ENCODE measurements at places on chromosomes 1 and 21.

GRCh38 chr1:186308264-186309060, 66.6 kb downstream of the TPR start:
- no peak for DNase-seq

GRCh38 chr1:42043811-42044210, 109.4 kb upstream of the GUCA2B start:
- no peak for DNase-seq

DNA sequence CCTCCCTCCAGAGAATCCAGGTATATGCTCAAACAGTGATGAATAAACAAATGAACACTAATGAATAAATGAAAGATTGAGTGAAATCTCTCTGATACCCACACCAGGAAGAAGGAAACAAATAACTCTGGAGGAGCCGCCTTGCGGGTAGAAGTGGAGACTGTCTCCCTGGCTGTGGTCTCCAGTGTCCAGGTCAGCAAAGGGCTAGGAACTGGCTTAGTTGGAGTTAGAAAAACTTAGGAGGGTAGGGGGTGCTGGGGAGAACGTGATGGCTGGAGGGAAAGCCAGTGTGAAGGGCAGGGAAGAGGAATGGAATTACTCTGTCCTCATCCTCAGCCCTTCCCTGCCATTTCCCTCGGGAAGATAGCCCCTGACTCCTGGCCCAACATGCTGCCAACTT, 537 bp downstream of the RHBDL2 start:
- no peak for DNase-seq

GRCh38 chr1:36328713-36329112, 5.3 kb upstream of the EVA1B start:
- DNase-seq, result no peak

- no peak for DNase-seq
Observed at GRCh38 chr1:24866211-24867083, 63.6 kb downstream of the RUNX3 start.

DNA sequence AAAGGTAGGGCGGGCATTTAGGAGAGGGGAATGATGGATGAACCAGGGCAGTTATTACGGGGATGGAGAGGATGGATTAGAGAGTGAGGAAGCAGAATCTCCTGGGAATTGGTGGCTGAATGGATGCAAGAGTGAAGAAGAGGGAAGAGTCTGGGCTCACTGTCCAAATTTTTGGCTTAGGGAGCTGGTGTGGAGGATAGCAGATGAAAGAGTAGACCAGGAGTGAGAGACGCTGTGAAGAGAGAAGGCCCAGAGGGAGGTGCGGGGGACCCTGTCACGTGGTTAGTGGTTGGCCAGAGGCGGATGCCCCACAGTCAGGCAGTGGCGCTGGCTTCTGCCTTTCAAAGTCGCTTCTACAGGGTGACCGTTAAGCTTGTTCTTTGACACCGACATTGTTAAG, 78.4 kb downstream of the PEX14 start:
- DNase-seq, result no peak

- DNase-seq, result no peak
Observed at GRCh38 chr1:226133504-226134123, 52.9 kb downstream of the ACBD3 start.

DNA sequence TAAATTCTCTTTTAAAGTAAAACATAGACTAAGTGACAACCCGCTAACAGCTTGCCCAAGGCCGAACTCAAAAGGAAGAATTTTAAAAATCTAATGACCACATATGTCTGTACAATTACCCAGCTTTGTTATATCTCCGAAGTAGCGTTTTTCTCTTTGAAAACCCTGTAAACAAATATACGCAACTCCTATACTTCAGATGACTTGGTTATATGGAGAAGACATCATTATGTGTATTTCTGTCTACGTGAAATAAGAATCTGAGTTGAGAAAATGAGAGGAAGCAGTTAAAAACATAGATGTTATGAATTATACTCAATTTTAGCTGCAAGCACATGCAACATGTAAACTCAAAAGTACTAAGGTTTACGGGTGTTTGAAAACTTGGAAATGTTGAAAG, 2.0 kb downstream of the PBX1 start:
- no peak for DNase-seq

- DNase-seq, result no peak
Observed at GRCh38 chr1:208500375-208500774, 256.2 kb upstream of the PLXNA2 start.

- peak; percentile 0 for DNase-seq
Observed at GRCh38 chr1:231091831-231092301, 51.8 kb upstream of the FAM89A start.

GRCh38 chr1:58815686-58816071, 31.8 kb upstream of the JUN start:
- no peak for DNase-seq

DNA sequence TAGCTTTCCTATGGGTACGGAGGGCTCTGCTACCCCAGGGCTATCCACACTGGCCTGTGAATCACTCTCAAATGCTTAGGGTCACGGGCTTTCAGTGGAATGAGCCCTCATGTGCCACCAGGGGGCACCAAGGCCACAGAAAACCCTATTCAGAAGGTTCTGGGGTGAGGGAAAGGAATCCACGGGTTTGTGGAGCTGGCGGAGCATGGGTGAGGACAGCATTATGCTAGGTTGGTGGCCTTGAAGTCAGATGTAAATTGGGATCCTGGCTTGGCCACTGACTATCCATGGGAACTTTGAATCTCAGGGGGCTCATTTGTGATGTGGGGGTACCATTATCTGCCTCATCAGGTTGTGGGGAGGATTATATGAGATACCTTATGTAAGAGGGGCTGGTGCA, 5.1 kb upstream of the LAMTOR5 start:
- DNase-seq, result peak; percentile 36

DNA sequence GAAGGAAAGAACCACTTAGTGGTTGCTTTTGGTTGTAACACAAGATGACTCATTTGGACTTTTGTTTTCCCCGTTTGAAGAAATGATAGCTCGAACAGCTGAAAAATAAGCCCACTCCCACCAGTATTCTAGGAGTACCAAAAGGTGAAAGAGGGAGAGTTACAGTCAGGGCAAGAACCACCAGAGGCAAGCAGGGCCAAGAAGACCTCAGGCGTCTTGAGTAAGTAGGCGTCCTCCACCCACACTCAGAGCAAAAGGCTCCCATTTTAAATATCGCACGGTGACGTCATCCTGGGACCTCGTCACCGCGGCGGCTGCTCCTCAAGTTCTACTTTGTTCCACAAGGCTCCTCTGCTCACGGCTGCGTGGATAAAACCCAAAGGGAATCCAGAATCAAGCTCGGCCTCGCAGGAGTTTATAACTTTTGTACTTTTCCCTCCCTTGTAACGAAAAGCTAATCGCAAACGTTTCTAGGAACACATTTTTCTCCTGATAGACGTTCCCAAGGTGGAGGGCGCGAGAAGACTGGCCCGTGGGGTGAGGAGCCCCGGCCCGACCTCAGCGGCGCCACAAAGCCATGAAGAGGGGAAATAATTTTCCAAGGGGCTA, 1.2 kb downstream of the BTG3 start:
- DNase-seq, result peak; percentile 67

DNA sequence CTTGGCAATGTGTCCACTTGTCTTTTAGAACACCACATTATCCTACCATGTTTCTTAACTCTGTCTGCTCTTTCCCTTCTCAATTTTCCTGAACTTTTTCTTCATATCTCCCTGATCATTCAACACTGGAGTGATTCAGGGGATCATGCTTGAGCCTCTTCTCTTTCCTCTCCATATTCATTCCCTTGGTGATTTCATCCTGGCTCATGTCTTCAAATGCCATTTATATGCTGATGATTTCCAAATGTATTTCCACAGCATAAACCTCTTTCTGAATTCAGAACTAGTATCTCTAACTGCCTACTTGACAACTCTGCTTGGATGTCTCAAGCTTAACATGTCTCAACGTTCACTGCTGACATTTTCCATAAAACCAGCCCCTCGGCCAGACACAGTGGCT, 8.5 kb upstream of the IVL start:
- no peak for DNase-seq

GRCh38 chr1:162901243-162901642, 40.3 kb upstream of the CCDC190 start:
- DNase-seq, result no peak

DNA sequence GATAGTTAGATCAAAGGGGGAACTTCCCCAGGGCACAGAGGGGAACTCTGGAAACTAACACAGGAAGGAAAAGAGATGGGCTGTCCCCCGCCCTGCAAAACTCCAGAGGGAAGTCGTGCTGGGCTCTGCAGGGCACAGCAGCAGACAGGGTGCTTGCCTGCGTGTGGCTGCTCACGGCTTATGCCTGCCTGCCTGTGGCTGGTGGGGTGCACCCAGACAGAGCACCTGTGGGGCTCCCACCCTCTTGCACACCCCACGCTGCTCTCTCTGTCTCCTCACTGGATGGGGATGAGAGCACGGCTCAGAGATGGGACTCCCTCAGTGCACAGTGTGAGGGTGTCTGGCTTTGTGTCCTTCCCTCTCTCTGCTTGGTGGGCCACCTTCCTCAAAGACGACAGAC, 13.5 kb upstream of the ETV3L start:
- DNase-seq, result no peak

GRCh38 chr1:73593364-73593763, 604.6 kb downstream of the LRRIQ3 start:
- no peak for DNase-seq

DNA sequence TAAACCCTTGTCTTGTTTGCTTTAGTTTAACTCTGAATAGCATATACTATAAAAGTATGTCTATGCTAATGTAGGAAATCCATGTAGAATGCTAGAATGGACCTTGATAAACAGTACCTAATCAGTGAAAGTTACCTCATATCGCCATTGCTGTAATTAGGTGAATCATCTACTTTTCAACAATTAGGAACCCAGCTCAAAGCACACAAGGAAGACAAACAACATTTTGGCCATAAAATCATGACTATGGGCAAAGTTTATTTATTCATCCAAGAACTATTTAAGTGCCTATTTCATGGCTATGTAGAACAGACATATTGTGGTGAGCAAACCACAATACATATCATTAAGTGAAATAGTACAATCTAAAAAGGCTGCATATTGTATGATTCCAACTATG, 1043.2 kb downstream of the BRINP3 start:
- no peak for DNase-seq

GRCh38 chr1:5815211-5815610, 177.0 kb downstream of the NPHP4 start:
- no peak for DNase-seq

DNA sequence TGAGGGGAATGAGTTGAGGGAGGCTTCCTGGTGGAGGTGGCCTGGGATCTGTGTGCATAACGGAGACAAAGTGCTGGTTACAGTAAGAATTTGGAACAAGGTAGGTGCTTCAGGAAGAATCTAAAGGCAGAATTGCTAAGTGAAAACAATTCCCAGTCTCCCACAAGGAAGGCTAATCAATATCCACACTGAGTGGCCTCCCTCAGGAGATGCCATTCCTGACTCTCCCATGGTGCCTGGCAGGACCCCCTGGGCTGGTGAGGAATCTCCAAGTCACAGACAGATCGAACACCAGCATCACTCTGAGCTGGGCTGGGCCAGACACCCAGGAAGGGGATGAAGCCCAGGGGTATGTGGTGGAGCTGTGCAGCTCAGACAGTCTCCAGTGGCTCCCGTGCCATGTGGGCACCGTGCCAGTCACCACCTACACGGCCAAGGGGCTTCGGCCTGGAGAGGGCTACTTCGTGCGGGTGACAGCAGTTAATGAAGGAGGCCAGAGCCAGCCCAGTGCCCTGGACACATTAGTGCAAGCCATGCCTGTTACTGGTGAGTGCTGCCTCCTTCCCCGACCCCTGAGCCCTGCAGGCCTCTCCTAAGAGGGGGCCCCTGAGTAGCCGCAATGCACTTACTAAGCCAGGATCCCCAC, 30.7 kb downstream of the IGFN1 start:
- DNase-seq, result no peak

DNA sequence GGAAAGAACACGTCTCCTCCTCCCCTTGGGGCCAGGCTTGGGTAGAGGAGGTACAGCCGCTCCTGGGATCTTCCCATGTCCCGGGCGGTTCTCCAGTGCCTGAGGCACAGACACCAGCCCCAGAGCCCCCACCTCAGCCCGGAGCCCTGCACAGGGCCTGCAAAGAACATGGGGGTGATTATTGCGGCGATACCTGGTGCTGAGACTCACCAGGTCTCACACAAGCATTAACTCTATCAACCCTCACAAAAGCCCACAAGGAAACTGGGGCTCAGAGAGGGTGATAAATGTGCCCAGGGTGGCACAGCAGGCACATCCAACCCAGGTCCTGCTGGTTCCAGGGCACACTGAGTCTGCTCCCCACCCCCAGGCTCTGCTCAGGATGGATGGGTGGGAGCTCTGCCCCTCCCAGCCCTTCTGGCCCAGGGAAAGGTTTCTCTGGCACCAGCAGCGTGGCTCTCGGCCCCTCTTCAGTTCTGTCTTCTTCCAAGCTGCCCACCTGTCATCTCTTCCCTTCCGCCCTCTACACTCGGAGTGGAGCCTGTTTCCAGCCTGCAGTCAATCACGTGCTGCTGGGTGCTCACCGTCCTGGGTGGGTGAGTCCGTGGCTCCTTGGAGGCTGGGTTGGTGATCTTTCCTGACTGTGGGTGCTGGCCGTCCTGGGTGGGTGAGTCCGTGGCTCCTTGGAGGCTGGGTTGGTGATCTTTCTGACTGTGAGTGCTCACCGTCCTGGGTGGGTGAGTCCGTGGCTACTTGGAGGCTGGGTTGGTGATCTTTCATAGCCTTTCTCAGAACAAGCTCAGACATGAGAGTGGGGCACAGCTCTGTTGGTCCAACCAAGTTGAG, 53.6 kb upstream of the AJAP1 start:
- DNase-seq, result no peak

- no peak for DNase-seq
Observed at GRCh38 chr1:99282536-99282935, 18.2 kb downstream of the PLPPR4 start.

DNA sequence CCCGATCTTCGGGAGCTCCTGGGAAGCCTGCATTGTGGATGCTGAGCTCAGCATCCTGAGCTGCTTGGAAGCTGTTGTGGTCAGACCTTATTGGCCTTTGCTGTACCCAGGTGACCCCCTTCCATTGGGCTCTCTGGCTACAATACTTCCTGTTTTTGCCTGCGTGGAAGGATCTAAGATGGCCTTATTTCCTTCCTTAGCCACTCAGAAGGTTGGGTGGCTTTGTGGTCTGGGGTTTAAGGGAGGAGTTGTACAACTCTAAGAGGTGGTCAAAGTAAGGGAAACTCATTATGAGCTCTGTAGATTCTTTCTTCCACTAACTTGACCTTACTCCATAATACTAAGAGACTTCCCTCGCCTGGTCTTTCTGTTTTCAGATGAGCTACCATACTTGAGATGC, 17.7 kb downstream of the PFKFB2 start:
- DNase-seq, result no peak

Data from AG09319 (cell line).